ENCODE measurements at places on chromosomes 7 and 10.

- no peaks in the 10 kb centered on the region for H3K27me3 ChIP-seq
- no peaks in the 10 kb centered on the region for H3K4me1 ChIP-seq
- DNase-seq: no peak
- no peak overlapping the region for H3K27ac ChIP-seq
- no peaks in the 10 kb centered on the region for H3K36me3 ChIP-seq
Measured at GRCh38 chr7:33477719-33478480, 348.5 kb downstream of the BBS9 start.

GRCh38 chr10:29630205-29631048 lies 4.3 kb downstream of the SVIL start:
- no peak overlapping the region for H3K4me3 ChIP-seq
- DNase-seq: no peak
- no peaks in the 10 kb centered on the region for H3K36me3 ChIP-seq
- H3K27ac ChIP-seq: no peak overlapping the region
- no peaks in the 10 kb centered on the region for H3K27me3 ChIP-seq

GRCh38 chr7:156494960-156495359 lies 145.6 kb upstream of the RNF32 start:
- no peak overlapping the region for H3K27ac ChIP-seq
- no peak for DNase-seq
- peaks cover 6% of the 10 kb centered on the region for H3K4me1 ChIP-seq
- H3K4me3 ChIP-seq: no peak overlapping the region
- no peaks in the 10 kb centered on the region for H3K36me3 ChIP-seq

DNA sequence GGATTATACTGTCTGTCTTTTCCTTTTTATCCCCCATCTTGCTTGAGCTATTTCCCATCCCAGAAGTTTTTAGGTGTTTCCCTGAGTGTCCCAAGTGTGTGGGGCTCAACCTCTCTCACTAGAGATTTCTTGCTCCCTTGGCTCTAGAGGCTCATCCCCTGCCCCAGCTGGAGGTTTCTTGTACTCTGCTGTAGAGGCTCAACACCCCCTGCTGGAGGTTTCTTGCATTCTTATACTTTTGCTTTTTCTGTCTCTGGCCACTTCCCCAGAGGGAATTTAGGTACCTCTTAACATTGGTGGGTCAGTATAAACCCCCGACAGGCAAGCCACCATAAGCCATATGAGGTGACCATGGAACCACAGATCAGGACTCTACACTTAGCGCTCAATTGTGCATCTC lies 114.2 kb upstream of the FAM3C start:
- H3K36me3 ChIP-seq: no peaks in the 10 kb centered on the region
- H3K27ac ChIP-seq: no peak overlapping the region
- H3K27me3 ChIP-seq: no peaks in the 10 kb centered on the region
- H3K4me3 ChIP-seq: no peak overlapping the region
